ENCODE measurements at places on chromosomes 6 and 20. TPM values are rescaled to one million over a fixed set of nuclear protein-coding genes. Genes with fewer than 3 reads are reported as not detected.

HCRTR2 gene
- total RNA-seq = not detected

MMP24 gene
- total RNA-seq = 0.13 TPM

NMBR gene
- not detected for total RNA-seq

C20orf141 gene
- not detected for total RNA-seq

ZC3H12D gene
- total RNA-seq = under 0.01 TPM

TFAP2C gene
- not detected for total RNA-seq

KHDC1L gene
- total RNA-seq = not detected

SPATS1 gene
- total RNA-seq = not detected

DLL1 gene
- total RNA-seq = 2.6 TPM

OR2B6 gene
- total RNA-seq = not detected

FAXC gene
- total RNA-seq = 0.39 TPM

TRERF1 gene
- not detected for total RNA-seq

L3MBTL1 gene
- total RNA-seq = 1.7 TPM

TTLL9 gene
- not detected for total RNA-seq

HLA-DRB1 gene
- 0.76 TPM for total RNA-seq

ACTL10 gene
- total RNA-seq = 1.4 TPM

OXT gene
- total RNA-seq = not detected

MOG gene
- total RNA-seq = not detected

SIRPD gene
- not detected for total RNA-seq

RAET1L gene
- total RNA-seq = not detected

LAMA4 gene
- total RNA-seq = 497 TPM

NTSR1 gene
- total RNA-seq = under 0.01 TPM

EPPIN gene
- not detected for total RNA-seq

C6orf132 gene
- under 0.01 TPM for total RNA-seq

FAM8A1 gene
- total RNA-seq = 12.0 TPM

ANKEF1 gene
- total RNA-seq = 1.2 TPM

CST2 gene
- not detected for total RNA-seq

SYNJ2 gene
- total RNA-seq = 24.7 TPM

OPRM1 gene
- total RNA-seq = not detected

TXNDC5 gene
- 1,097 TPM for total RNA-seq

OOEP gene
- 0.13 TPM for total RNA-seq

TMC2 gene
- not detected for total RNA-seq

SLC22A7 gene
- not detected for total RNA-seq

TP53INP2 gene
- total RNA-seq = 3.3 TPM

C20orf96 gene
- total RNA-seq = 1.7 TPM

IL17F gene
- not detected for total RNA-seq

SPATA25 gene
- 0.51 TPM for total RNA-seq

FAM209B gene
- total RNA-seq = not detected

RAB44 gene
- total RNA-seq = under 0.01 TPM

CLVS2 gene
- not detected for total RNA-seq

PLCB4 gene
- 2.1 TPM for total RNA-seq

INSM1 gene
- not detected for total RNA-seq
